Endodermal cell (in vitro differentiated cells): ENCODE measurements at places on chromosomes 7 and 10.
A peak's percentile ranks its signal among the peaks of the same experiment; 100 is the strongest.

DNA sequence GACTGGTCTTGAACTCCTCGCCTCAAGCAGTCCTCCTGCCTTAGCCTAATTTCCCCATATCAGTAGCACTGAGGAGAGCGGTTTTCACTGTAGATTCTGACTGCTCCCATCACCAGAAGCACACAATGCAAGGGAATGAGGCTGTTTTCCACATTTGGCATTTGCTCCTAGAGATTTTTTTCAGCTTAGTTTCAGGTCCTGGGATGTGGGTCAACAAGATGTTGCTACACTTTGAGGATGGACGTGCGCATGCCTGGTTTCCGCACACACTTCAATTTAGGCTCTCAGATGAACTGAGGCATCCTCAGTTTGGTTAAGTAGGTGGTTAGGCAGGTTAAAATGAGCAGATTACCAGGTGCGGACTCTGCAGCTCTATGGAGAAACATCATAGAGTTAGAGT lies 287.1 kb upstream of the LYZL1 start:
- H3K4me1 ChIP-seq, result no peaks in the 10 kb centered on the region
- H3K27ac ChIP-seq, result no peak overlapping the region
- no peaks in the 10 kb centered on the region for H3K27me3 ChIP-seq
- no peak for DNase-seq
- no peaks in the 10 kb centered on the region for H3K36me3 ChIP-seq
- H3K4me3 ChIP-seq, result no peak overlapping the region

DNA sequence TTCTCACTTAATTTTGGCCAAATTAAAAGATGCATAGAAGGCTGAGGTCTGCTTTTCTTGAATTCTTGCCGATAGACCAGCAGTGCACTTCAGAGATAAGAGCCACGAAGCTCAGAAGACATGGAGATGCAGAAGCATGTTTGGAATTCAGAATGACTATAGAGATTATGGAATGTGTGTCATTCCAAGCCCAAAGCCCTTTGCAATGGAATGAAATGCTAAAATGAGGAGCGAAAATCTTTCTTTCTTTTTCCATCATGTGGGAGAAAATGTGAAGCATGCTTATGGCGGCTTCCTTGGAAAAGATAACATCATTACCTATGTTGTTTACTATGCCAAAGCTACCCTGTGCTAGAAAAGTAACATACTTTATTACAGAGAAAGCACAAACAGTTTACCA lies 257.0 kb upstream of the RNF32 start:
- DNase-seq, result no peak
- no peaks in the 10 kb centered on the region for H3K36me3 ChIP-seq
- no peak overlapping the region for H3K27ac ChIP-seq
- no peaks in the 10 kb centered on the region for H3K4me1 ChIP-seq
- no peak overlapping the region for H3K4me3 ChIP-seq

DNA sequence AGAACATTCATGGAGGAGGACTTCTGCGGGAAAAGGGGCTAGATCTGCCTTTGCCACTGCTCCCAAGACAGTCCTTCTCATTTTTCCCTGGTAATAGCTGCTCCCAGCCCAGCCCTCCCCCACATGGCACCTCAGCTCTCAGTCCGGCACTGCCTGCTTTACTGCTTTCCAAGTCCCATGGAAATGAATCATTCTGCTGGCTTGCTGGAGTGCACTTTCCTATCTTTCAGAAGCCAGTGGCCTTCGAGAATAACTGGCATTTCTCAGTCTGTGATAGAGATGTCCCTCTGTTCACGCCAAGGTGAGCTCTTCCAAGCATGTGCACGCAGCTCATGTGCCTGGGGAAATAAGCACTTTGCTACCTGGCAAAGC lies 61.4 kb downstream of the SYPL1 start:
- H3K4me3 ChIP-seq, result no peak overlapping the region
- H3K4me1 ChIP-seq, result no peaks in the 10 kb centered on the region
- H3K36me3 ChIP-seq, result no peaks in the 10 kb centered on the region
- H3K27ac ChIP-seq, result no peak overlapping the region
- no peaks in the 10 kb centered on the region for H3K27me3 ChIP-seq

- H3K27me3 ChIP-seq, result peaks cover 100% of the 10 kb centered on the region
- H3K4me3 ChIP-seq, result no peak overlapping the region
- no peaks in the 10 kb centered on the region for H3K36me3 ChIP-seq
- no peak overlapping the region for H3K27ac ChIP-seq
These were observed 13.0 kb downstream of the TLX1 start for GRCh38 chr10:101144053-101144452.

- no peaks in the 10 kb centered on the region for H3K4me1 ChIP-seq
- no peak overlapping the region for H3K27ac ChIP-seq
- H3K36me3 ChIP-seq, result no peaks in the 10 kb centered on the region
These were observed 83.5 kb upstream of the CUX1 start for GRCh38 chr7:101733713-101734475.

- H3K27me3 ChIP-seq, result no peaks in the 10 kb centered on the region
- H3K36me3 ChIP-seq, result no peaks in the 10 kb centered on the region
- no peak overlapping the region for H3K27ac ChIP-seq
- H3K4me1 ChIP-seq, result no peaks in the 10 kb centered on the region
These were observed 54.0 kb upstream of the SLC26A5 start for GRCh38 chr7:103499976-103500375.

GRCh38 chr10:75782463-75783248 lies 351.2 kb downstream of the LRMDA start:
- no peaks in the 10 kb centered on the region for H3K27me3 ChIP-seq
- no peak for DNase-seq
- no peaks in the 10 kb centered on the region for H3K36me3 ChIP-seq
- H3K27ac ChIP-seq, result no peak overlapping the region
- no peak overlapping the region for H3K4me3 ChIP-seq
- H3K4me1 ChIP-seq, result no peaks in the 10 kb centered on the region

DNA sequence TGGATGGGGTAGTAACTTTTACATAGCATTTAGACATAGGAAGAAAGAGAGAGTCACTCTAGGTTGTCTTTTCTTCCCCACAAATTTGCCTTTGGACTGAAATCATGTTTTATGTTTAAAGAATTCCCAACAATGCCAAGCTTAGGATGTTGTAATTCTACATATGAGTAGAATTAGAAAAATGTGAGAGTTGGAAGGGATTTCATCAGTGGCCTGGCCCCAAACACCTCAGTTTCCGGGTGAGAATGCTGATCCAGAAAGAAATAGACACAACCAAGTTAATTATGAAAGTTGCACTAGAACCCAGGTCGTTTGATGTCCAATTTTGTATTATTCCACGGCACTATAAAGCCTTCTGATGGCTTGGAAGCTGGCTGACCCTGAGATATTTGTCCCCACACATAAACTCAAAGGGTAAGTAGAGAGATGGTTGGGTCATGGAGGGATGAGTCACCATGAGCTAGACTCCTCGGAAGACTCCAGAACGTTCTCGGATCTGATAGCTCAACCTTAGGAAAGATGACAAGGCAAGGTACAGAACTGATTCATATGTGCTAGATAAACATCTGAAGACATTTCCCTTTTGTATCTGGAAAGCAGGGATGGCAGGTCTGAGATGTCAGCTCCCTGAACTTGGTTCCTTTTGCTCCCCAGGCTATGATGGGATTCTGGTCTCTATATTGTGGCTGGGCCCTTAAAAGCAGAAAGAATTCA lies 48.8 kb upstream of the SLC35B4 start:
- H3K27ac ChIP-seq, result no peak overlapping the region
- no peak overlapping the region for H3K4me3 ChIP-seq
- H3K36me3 ChIP-seq, result no peaks in the 10 kb centered on the region
- DNase-seq, result no peak
- peaks cover 2% of the 10 kb centered on the region for H3K27me3 ChIP-seq
- no peaks in the 10 kb centered on the region for H3K4me1 ChIP-seq

DNA sequence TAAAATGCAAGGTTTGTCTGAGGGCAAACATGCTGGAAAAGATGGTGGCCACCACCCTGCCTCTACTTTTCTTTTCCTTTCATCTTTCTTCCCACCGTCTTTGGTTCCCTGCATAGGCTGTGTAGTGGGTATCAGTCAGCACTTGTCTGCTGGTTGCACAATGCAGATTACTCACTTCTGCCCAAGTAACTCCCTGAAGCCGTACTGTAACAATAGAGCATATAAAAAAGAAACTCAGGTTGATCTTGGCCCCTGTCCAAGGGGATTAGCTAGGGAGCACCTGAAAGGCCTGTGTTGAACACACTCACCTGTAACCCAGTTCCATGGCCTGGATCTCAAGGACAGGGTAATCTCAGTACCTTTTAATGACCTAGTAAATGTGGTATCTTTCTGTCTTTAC lies 533.0 kb upstream of the GALNT17 start:
- peaks cover 55% of the 10 kb centered on the region for H3K27me3 ChIP-seq
- no peaks in the 10 kb centered on the region for H3K4me1 ChIP-seq
- H3K36me3 ChIP-seq, result peaks cover 15% of the 10 kb centered on the region
- H3K4me3 ChIP-seq, result no peak overlapping the region
- no peak for DNase-seq
- H3K27ac ChIP-seq, result no peak overlapping the region

GRCh38 chr10:96450529-96451207 lies 63.1 kb downstream of the TLL2 start:
- H3K4me3 ChIP-seq, result no peak overlapping the region
- H3K27ac ChIP-seq, result peak overlapping the region; percentile 92
- peak; percentile 81 for DNase-seq
- H3K27me3 ChIP-seq, result no peaks in the 10 kb centered on the region
- H3K36me3 ChIP-seq, result no peaks in the 10 kb centered on the region
- H3K4me1 ChIP-seq, result peaks cover 7% of the 10 kb centered on the region

DNA sequence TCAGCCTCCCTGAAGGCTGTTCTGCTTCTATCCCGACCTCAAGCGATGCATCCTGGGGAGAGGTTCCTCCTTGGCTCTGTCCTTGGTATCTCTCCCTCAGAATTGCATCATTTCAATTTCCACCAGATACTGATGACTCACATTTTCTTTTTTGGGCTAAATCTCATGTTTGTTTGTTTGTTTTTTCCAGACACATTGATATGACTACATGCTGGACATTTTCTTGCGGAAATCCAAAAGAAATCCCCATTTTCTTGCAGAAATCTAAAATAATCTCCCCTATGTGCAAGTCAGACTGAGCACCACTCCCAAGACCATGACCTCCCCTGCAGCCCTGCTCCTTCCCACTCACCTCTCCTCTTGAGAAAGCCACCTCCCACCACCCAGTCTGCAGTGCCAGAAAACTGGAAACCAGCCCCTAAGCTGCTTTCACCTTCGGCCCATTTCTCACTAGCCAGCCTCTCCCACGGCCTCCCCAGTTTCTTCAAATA lies 260.2 kb upstream of the PRKCQ start:
- no peak for DNase-seq
- H3K4me3 ChIP-seq, result no peak overlapping the region
- no peaks in the 10 kb centered on the region for H3K27me3 ChIP-seq

- no peaks in the 10 kb centered on the region for H3K36me3 ChIP-seq
- no peak overlapping the region for H3K4me3 ChIP-seq
- no peaks in the 10 kb centered on the region for H3K27me3 ChIP-seq
- H3K27ac ChIP-seq, result no peak overlapping the region
- DNase-seq, result peak; percentile 76
These were observed 809.1 kb downstream of the SORCS1 start for GRCh38 chr10:106355450-106355849.

- H3K4me3 ChIP-seq, result no peak overlapping the region
- DNase-seq, result peak; percentile 64
- no peak overlapping the region for H3K27ac ChIP-seq
These were observed 3.0 kb upstream of the NCAPG2 start for GRCh38 chr7:158707610-158708009.

DNA sequence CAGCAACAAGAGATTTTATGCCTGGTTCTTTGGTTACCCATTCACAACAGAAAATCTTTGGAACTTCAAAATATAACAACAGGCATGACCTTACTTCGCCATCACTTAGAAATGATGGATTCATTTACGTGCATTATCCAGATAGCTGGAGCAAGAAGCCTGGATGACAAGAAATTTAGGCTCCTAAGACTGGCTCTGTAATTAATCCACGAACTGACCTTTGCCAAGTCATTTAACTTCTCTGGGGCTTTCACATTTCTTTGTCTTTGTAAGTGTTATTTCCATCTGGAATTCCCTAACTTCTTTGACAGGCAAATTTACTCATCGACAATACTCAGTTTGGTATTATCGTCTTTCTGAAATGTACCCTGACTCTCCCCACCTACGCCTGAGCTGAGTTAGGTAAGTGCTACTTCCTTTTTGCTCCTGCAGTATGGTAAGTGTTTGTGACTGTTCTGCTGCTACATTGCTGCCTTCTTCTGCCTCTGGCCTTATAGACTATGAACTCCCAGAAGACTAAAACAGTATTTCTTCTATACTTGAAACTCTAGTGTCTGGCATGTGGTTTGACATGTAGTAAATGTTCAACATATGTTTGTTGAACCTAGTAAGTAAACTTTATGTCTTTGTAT lies 5.5 kb upstream of the MDFIC start:
- H3K4me3 ChIP-seq, result no peak overlapping the region
- no peaks in the 10 kb centered on the region for H3K27me3 ChIP-seq
- H3K27ac ChIP-seq, result no peak overlapping the region
- no peak for DNase-seq
- no peaks in the 10 kb centered on the region for H3K4me1 ChIP-seq

DNA sequence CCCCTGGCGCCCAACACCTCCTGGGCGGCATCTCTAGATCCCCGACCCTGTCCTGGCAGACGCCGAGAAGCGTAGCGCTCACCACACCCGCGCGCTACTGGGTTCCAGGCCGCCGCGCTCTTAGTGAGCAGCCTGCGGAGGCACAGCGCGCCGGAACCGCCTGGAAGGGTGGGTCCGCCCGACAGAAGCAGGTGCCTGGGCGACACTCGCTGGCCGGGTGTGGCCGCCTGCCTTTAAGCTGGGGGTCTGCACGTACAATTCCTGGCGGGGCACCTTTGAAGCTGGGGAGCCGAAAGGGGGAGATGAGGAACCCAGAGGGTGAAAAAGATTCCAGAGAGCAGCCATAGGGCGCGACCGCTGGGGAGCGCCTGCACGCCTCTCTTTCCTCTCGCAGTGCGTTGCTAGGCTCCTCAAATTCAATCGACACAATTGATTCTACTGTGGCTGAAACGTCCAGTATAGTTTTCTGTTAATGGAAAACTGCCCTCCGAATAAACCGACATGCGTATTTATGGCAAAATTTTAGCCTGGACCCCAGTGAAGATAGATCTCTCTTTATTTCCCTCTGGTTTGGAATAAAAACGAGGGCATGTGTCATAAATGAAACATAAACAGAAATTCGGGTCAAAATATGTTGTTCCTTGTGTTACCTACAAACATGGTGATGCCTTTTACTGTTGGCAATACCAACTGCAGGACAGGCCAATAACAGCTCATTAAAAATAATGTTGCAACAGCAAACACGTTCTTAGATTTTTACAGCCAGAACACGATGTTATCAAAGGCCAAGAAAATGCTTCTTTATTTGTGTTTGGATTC lies 4.6 kb downstream of the HMX3 start:
- peaks cover 100% of the 10 kb centered on the region for H3K27me3 ChIP-seq
- H3K36me3 ChIP-seq, result no peaks in the 10 kb centered on the region
- H3K27ac ChIP-seq, result no peak overlapping the region
- H3K4me3 ChIP-seq, result no peak overlapping the region

- DNase-seq, result peak; percentile 17
- no peaks in the 10 kb centered on the region for H3K4me1 ChIP-seq
- no peaks in the 10 kb centered on the region for H3K36me3 ChIP-seq
- no peak overlapping the region for H3K27ac ChIP-seq
These were observed 167.2 kb upstream of the PPP2R2D start for GRCh38 chr10:131733596-131733995.
